ENCODE measurements at places on chromosomes 7 and 10. TPM values are rescaled to one million over a fixed set of nuclear protein-coding genes. Genes with fewer than 3 reads are reported as not detected.

- peak; percentile 50 for DNase-seq
These were observed 2.5 kb upstream of the TMEM178B start for GRCh38 chr7:141071260-141071854.

Gene JAKMIP3
- total RNA-seq: 1.1 TPM

Gene FAM25G
- total RNA-seq: not detected

Gene MOGAT3
- total RNA-seq: not detected

Data from ureter (tissue), 1 donor.